ENCODE measurements at places on chromosomes 13 and 19.

GRCh38 chr13:98761986-98762616 is 9.6 kb upstream of the SLC15A1 start:
- no peak for DNase-seq

- no peak for DNase-seq
Measured at GRCh38 chr13:98677398-98677797, 75.1 kb downstream of the SLC15A1 start.

DNA sequence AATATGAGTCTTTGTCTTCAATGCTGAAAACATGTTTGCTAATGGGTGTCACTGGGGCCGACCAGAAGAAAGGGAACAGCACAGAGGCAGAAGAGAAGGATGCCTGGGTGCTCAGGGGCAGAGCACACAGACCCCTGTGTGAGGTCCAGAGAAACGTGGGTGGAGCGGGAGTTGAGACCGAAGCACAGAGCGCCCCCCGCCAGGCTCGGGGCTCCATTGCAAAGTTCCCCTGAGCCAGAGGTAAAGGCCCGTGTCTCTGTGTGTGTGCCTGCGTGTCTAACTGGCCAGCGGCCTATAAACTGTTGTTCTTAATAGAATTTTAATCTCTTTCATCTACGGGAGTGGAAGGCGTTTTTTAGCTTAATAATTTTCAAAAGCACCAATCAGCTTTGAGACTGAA is 343.1 kb downstream of the TEX29 start:
- DNase-seq = no peak

- no peak for DNase-seq
Measured at GRCh38 chr13:64925284-64925683, 2304.9 kb downstream of the PCDH9 start.

DNA sequence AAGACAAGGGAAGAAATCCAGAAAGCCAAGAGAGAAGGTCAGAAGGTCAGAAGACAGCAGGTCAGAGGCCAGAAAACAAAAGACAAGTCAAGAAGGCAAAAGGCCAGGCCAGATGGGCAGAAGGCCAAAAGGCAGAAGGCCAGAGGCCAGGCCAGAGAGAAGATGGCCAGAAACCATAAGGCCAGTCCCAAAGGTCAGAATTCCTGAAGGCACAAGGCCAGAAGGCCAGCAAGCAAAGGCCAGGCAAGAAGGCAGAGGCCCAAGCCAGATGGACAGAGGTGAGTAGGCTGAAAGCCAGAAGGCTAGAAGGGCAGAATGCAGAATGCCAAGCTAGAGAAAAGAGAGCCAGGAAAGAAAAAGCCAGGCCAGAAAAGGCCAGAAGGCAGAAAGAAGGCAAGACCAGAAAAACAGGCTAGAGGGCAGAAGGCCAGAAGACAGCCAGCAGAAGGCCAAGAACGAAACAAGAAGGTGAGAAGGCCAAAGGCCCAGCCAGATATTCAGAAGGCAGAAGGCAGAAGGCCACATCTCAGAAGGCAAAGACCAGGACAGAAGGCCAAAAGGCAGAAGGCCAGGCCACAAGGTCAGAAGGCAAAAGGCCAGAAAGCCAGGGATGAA is 186.3 kb downstream of the TUBA3C start:
- no peak for DNase-seq

DNA sequence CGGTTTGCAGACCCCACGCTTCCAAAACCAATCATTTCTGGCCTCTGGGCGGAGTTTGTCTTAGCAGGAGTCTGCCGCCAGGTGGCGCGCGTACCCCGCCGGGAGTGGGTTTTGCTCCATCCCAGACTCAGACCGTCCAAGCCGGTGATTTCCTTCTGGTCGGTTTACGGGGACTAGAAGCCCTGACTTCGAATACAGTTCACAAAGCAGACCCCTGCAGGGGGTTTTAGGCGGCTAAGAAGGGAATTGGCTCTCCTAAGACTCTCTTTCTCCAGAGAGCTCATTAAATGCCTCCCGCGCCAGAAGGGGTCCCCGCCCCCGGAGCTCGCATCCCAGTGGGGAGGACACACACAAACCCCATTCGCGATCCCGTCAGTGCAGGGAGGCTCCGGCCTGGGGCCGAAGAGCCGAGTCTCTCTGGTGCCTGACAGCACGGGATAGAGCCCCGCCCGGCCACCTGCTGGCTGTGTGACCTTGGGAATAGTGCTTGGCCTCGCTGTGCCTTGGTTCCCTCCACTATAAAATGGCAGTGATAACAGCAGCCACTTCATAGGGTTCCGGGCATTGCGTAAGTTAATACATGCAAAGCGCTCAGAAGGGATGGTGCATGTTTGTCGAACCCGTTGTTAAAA is 8.6 kb upstream of the NUP62 start:
- DNase-seq = peak; percentile 46

- no peak for DNase-seq
Measured at GRCh38 chr13:31495336-31495735, 244.0 kb upstream of the RXFP2 start.
